Cortex of kidney (tissue), 1 donor: ENCODE measurements at places on chromosomes 7 and 10.

DNA sequence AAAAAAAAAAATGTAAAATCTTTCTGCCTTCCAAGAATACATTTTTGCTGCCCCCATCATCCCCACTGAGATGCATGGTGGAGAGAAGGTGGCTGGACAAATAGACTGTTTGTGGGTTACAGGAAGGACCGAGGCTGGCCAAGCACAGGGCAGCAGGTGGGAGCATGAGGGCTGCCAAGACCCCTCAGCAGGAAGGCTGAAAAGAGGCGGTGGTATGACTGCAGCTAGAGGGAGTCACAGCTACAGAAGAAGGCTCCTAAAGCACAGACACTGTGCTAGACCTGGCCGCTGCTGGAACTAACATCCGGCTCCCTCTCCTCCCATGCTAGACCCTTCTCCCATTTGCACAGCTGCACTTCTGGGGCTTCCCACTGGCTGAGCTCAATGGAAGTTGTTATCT lies 289.6 kb downstream of the TCERG1L start:
- no peak for DNase-seq

- no peak for DNase-seq
Measured at GRCh38 chr10:73855413-73855812, 18.9 kb downstream of the CAMK2G start.

- no peak for DNase-seq
Measured at GRCh38 chr7:138825049-138825721, 27.2 kb upstream of the ATP6V0A4 start.

DNA sequence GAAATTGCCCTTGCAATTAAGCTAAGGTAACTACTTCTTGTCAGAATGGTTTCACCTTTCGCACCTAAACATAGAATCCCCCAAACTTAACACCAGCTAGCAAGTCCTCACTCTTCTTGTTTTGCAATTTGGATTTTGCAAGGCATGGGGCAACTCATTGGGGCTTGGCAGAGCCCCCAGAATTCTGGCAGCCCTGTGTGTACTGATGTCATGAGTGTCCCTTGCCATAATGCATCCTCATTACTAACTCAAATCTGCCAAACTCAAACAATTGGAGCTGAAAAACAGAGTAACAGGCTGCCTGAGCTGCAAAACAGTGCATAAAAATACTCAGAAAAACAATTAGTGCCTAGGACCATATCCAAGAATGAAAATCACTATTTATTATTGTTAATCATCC lies 7.9 kb upstream of the XPNPEP1 start:
- DNase-seq = no peak

DNA sequence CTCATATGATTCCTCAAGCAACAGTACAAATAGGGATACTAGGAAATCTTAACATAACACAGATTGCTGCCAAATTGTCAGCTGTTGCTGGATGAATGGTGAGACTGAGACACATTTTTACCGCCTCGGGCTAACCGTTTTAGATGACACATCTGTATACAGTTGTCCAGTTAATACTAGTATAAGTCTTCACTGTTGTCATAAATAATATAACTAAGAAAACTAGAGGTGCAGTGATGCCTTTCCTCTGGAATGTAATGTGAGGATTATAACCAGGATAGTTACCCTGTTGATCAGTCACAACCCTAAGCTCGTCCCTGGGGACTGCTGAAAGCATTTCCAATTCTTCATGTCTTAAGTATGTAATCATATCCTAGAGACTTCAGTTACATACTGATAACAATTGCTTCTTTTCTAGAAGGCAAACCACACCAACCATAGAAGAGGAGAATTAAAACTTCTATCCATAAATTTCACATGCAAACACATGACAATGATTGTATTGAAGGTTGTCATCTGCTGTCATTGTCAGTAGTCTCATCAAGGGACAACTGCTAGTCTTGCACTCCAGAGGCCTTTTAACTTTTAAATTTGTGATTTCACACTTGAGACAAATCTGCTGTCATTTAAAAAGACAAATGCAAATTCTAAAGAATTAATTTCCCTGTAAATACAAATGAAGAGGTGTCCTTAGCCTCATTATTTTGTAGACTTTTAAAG lies 100.4 kb upstream of the SEMA3D start:
- no peak for DNase-seq

GRCh38 chr10:124587811-124588211 lies 126.2 kb downstream of the LHPP start:
- no peak for DNase-seq

DNA sequence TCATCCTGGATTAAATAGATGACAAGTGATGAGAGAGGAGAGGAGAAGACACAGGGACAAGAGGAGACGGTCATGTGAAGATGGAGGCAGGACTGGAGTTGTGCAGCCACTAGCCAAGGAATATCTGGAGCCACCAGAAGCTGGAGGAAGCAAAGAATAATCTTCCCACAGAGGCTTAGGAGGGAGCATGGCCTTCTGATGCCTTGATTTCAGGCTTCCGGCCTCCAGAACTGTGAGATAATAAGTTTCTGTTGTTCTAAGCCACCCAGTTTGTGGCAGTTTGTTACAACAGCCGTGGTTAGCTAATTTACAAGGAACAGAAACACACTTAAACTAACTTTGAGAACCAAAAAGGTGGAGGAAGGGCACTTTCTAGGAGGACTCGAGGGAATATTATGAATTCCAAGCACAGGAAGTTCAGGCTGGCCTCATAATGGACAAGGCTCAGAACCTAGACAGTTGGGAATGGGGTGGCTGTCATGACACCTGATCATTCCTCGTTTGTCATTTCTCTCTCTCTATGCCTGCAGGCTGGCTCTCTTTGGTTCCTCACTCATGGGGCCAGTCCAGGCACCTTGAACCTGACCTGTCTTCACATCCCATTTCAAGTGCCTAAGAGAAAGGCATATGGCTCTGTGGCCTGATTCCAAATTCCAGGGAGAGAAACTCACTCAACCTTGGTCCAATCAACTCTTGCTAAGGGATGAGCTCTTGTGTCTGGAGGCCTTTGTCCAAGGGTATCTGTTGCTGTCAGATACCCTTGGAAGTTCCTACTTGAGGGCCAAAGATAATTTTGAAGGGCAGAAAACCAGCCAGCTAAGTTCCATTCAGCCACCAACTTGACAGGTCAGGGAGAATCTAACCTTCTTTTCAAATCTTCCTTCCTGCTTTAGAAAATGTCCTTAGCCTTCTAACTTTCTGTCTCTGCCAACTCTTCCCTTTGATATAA lies 33.5 kb upstream of the PDZD8 start:
- DNase-seq = no peak
